Lung (tissue), 17 donors: ENCODE measurements at places on chromosomes 7 and 10.
A peak's percentile ranks its signal among the peaks of the same experiment; 100 is the strongest.

- peak; percentile 19 for DNase-seq
- no peak overlapping the region for H3K27ac ChIP-seq
- no peaks in the 10 kb centered on the region for H3K27me3 ChIP-seq
- no peak overlapping the region for H3K4me3 ChIP-seq
- H3K4me1 ChIP-seq = no peaks in the 10 kb centered on the region
Observed at GRCh38 chr7:38147005-38147404, 31.0 kb upstream of the STARD3NL start.

GRCh38 chr7:87592300-87592699 lies 8.4 kb downstream of the ABCB1 start:
- no peaks in the 10 kb centered on the region for H3K4me1 ChIP-seq
- no peaks in the 10 kb centered on the region for H3K36me3 ChIP-seq
- no peak overlapping the region for H3K4me3 ChIP-seq
- H3K27me3 ChIP-seq = peaks cover 14% of the 10 kb centered on the region
- H3K27ac ChIP-seq = no peak overlapping the region

DNA sequence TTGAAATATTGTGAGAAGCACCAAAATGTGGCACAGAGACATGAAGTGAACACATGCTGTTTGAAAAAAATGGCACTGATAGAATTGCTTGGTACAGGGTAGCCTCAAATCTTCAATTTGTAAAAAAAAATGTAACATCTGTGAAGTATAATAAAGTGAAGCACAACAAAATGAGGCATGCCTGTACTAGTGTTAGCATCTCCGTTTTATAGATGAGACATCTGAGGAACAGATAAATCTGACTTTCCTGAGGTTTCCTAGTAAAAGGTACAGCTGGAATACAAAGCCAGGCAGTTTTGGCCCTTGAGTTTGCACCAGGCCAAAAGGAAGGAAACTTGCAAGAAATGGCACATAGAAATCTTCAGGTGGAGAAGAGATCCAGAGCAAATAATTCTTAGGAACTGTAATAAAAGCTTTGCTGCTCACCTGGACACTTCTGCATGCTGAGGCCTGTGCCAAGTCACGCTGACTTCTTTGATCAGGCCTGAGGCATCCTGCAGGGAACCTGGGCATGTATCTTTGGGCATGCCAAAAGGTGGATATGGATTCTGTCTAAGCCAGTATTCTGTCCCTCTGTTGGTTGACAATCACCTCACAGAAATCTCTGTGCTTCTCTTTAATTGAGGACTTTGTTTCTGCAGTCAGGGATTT lies 251.5 kb upstream of the PLPP4 start:
- no peak overlapping the region for H3K27ac ChIP-seq
- H3K27me3 ChIP-seq = no peaks in the 10 kb centered on the region
- no peak for DNase-seq
- H3K4me3 ChIP-seq = no peak overlapping the region

DNA sequence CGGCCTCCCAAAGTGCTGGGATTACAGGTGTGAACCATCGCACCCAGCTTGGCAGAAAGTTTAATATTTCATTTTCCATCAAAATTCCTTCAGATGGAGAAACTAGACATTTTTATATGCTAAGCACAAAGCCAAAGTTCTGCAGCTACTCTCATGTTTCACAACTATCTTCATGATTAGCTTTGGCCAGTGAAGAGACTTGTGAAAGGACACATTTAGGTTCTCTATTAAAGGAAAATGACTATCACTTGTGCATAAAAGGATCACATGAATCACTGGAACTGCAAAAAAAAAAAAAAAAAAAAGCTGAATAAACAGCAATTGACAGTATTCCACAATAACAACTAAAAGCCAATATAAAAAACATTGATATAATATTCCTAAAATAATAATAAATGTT lies 16.2 kb downstream of the FGFBP3 start:
- H3K27ac ChIP-seq = no peak overlapping the region
- no peaks in the 10 kb centered on the region for H3K4me1 ChIP-seq
- no peak for DNase-seq
- no peak overlapping the region for H3K4me3 ChIP-seq
- H3K27me3 ChIP-seq = no peaks in the 10 kb centered on the region
- no peaks in the 10 kb centered on the region for H3K36me3 ChIP-seq

DNA sequence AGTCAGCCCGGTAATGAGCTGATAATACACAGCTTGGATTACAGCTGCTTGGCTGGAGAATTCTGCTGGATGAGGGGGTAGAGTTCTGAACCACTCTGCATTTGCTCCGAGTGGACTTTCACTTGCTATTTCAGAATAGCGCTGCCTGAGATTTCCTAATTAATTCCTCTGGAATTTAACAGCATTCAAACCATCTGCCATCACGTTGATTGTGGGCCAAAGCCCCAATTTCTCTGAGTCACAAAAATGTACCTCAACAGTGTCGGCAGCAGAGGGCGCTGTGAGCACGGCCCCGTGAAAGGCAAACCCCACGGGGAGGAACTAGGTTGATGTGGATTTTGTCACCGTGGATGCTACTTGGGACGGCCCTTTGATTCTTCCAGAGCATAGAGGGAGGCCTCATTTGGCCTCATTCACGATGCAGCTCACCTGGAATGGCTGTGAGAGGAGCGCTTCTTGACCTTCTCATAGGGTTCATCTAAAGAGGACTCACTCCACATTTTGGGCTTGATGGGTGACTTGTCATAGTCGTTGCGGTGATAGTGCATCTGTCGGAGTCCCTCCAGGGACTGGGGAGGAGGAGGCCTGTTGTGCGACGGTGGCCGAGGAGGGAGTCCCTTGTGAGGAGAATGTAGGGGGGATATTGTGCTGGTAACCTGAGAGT lies 73.3 kb downstream of the PRPF18 start:
- peaks cover 25% of the 10 kb centered on the region for H3K4me1 ChIP-seq
- peaks cover 21% of the 10 kb centered on the region for H3K36me3 ChIP-seq
- H3K27ac ChIP-seq = no peak overlapping the region
- DNase-seq = peak; percentile 96
